ENCODE measurements at places on chromosomes 4 and X.

DNA sequence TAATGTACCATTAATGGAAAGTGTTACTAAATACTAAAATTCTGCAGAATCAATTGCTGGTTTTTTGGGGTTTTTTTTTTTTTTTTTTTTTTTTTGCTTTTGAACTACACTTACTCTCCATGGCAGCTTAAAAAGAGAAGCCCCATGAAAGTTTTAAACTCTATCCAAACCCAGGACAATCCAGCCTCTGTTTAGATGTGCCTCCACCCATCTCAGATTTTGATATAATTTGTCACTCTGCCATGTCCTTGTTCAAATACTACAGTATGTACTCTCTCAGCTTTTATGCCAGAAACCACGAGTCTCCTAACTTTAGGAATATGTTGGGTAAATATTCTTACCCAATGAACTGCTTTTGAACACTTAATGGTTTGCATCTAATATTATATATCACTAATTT, 84.2 kb downstream of the COL25A1 start:
- DNase-seq: no peak

DNA sequence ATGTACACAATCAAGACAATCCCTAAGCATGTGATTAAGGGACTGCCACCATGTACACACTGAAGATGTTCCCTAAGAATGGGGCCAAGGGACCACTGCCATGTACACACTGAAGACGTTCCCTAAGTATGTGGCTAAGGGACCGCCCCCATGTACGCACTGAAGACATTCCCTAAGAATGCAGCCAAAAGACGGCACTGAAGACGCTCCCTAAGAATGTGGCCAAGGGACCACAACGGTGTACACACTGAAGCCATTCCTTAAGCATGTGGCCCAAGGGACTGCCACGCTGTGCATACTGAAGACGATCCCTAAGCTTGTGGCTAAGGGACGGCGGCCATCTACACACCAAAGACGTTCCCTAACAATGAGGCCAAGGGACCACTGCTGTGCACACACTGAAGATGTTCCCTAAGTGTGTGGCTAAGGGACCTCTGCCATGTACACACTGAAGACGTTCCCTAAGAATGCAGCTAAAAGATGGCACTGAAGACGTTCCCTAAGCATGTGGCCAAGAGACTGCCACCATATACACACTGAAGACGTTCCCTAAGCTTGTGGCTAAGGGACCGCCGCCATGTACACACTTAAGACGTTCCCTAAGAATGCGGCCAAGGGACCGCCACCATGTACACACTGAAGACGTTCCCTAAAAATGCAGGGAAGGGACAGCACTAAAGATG, 26.4 kb downstream of the DHRSX start:
- DNase-seq: no peak

GRCh38 chrX:37405956-37406355, 56.8 kb downstream of the PRRG1 start:
- DNase-seq: no peak

DNA sequence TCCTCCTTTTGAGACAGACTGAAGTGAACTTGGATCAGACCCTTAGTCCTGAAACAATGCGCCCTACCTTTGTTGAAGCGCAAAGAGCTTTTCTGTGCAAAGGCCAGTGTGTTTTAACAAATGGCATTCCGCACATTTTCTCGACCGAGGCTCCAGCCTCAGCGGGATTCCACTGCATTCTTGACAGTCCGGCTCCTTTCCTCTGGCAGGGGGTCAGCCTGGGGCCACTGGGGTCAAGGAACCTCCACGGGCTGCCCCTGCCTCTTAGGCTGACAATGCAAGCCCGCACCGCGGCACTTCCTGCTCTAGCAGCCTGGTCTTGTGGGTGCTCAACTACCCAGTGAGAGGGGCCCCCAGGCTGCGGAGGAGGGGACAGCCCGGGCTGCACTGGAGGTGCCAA, 47.2 kb upstream of the TFDP3 start:
- no peak for DNase-seq

DNA sequence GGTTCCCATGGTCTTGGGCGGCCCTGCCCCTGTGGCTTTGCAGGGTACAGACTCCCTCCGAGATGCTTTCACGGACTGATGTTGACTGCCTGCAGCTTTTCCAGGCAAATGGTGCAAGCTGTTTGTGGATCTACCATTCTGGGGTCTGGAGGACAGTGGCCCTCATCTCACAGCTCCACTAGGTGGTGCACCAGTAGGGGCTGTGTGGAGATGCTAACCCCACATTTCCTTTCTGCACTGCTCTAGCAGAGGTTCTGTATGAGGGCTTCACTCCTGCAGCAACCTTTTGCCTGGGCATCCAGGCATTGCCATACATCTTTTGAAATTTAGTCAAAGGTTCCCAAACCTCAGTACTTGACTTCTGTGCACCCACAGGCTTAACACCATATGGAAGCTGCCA, 176.1 kb downstream of the DCAF12L1 start:
- DNase-seq: no peak

GRCh38 chr4:3128058-3128457, 53.6 kb downstream of the HTT start:
- no peak for DNase-seq

DNA sequence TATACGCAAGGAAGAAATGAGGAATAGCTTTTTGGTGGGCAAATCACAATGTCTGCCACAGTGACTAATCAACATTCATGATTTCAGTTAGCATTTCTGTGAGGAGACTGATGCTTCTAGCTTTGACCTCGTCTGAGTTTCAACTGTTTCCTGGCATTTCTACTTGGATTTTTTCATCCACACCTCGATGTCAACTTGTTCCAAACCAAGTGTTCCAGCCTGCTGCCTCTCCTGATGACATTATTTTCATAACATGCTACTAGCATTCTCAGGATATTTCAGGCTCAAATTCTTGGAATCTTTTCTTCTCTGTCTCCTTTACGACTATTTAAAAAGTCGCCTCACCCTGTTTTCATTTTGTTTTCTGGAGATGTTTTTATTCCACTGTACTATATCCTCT, 90.3 kb upstream of the TEX13D start:
- no peak for DNase-seq

- DNase-seq: no peak
Measured at GRCh38 chr4:120685756-120686278, 236.7 kb downstream of the PRDM5 start.

GRCh38 chr4:14902342-14902741, 99.9 kb upstream of the CPEB2 start:
- DNase-seq: no peak

- DNase-seq: no peak
Measured at GRCh38 chrX:146433771-146434170, 375.8 kb upstream of the CXorf51B start.

GRCh38 chr4:119525771-119526712, 102.6 kb downstream of the PDE5A start:
- DNase-seq: no peak

GRCh38 chrX:150625875-150626274, 57.5 kb downstream of the MTM1 start:
- DNase-seq: no peak

DNA sequence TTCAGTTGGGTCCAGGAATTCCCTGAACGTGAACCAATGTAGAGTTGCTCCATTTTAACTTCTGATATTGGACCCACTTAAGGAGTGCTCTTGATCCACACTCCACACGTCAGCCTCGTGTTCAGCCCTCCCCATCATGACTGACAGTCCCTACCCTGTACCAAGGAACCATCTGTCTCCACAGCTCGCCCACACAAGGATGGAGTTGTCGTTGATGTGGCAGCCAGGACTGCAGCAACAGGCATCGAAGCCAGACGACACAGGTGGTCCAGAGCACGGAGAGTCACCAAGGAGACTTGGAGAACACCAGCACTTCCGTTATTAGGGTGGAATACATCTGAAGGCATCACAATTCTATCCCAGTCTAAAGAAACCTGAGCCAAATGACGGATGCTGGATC, 472.1 kb upstream of the NR3C2 start:
- DNase-seq: no peak

DNA sequence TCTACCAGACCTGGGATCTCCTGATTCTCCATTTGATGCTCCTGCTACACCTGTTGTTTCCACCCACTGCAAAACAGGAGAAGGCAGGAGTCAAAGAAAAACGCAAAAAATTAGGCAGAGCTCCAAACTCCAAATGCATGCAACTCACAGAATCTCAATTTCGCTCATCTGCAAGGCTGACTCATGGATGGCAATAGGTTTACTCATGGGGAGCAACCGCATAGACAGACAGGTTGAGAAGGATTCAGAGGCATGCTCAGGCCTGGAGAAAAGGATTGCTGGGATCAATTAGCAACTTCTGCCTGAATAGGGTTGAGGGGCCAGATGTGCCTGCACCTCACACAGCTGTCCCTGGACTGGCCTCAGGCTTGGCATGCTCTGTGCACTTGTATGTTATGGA, 231.0 kb downstream of the LDB2 start:
- DNase-seq: no peak

DNA sequence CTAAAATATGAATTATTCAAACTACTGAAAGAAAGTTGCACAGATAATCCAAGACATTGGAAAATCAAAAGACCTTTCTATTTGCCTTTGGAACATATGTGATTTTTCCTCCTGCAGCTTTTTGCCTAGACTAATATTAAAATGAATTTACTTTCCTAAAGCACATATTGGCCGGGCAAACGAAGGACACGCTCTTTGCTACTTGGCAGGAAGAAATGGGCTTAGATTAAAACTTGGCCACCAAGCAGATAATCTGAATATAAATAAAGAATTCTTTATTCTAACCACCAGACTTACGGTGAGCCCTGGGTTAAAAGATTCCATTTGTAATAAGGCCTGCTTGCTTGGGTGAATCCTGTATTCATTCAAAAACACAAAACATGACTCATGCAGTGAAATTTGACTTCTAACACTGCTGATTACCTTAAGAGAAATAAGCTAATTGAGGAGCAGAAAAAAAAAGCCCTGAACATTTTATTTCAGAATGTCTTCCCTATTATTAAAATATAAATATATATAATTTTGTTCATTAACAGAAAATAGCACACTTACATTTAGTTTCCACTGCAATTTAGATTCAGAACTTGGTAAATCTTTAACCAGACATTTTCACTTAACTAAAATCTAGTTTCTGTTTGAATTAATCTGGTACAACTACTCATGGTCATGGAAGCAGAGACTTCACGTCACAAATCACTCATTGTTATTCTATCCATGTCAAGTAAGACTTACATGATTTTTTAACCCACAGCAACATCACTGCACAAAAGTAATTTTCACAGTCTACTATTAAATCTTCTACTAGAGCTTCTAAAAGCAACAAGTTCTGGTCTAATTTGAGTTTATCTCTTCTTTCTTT, 116.1 kb upstream of the PLAC1 start:
- no peak for DNase-seq

All from stimulated activated CD4-positive, alpha-beta T cell treated with anti-CD3 and anti-CD28 coated beads, Interleukin-2, amount 100 ng/mL, for 24 hours (primary cell).